T-cell (primary cell): ENCODE measurements at places on chromosomes 2 and 18. TPM values are rescaled to one million over a fixed set of nuclear protein-coding genes. Genes with fewer than 3 reads are reported as not detected.

GRCh38 chr2:196515608-196516007 is 123.9 kb upstream of the CCDC150 start:
- DNase-seq = no peak

GRCh38 chr2:11910971-11911370 is 164.5 kb downstream of the LPIN1 start:
- DNase-seq = no peak

DNA sequence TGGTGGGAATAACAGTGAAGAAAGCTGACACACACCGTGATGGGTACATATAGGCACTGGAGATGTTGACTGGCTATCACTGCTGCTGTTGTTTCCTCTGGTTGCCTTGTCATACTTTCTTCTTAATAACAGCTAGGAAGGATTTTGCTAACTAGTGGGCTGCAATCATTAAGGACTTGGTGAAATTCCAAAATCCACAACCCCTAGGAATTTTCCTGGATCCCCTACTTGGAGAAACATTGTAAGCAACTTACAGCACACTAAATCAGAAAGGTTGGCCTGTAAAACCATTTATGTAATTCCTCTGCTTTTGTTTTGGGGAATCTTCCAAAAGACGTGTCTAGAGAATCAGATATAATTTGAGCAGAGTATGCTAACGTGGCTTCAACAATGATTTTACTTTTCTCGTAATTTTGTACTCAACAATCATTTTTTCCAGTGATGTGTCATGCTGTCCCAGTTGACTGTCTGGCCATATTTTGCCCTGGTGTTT is 8.0 kb upstream of the COL3A1 start:
- no peak for DNase-seq

GRCh38 chr2:142134911-142135310 is 4.1 kb upstream of the LRP1B start:
- DNase-seq = no peak

M1AP gene
- total RNA-seq = not detected

ANKRD29 gene
- 0.23 TPM for total RNA-seq

CSRNP3 gene
- not detected for total RNA-seq

GRCh38 chr2:10686176-10686730 is 3.5 kb downstream of the NOL10 start:
- no peak for DNase-seq

- DNase-seq = no peak
Measured at GRCh38 chr2:19711470-19712372, 190.1 kb downstream of the TTC32 start.

DNA sequence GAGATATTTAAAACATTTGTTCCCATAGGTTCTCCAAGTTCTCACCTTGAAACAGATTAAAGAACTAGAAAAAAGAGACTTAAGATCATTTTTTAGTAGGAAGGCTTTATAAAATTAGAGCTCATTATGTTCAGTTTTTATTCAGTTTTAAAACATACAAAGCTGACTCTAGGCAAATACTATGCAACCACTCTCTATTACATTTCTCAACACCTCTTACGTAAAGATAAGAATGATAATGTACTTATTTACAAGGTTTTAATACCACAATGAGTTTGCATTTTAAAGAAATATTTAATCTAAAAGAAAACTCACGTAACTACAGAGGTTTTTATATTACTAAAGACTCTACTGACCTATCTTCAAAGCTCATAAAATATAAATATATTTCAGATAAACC is 68.8 kb downstream of the TMEM131 start:
- no peak for DNase-seq

- DNase-seq = no peak
Measured at GRCh38 chr2:2872309-2872617, 505.4 kb downstream of the EIPR1 start.

RAX gene
- not detected for total RNA-seq

GRCh38 chr2:197894751-197895274 is 90.4 kb downstream of the PLCL1 start:
- DNase-seq = no peak

DUSP28 gene
- 17.3 TPM for total RNA-seq

- DNase-seq = no peak
Measured at GRCh38 chr2:36406296-36406695, 50.7 kb downstream of the CRIM1 start.

FOXI3 gene
- not detected for total RNA-seq

SMARCAL1 gene
- total RNA-seq = 30.5 TPM

DNA sequence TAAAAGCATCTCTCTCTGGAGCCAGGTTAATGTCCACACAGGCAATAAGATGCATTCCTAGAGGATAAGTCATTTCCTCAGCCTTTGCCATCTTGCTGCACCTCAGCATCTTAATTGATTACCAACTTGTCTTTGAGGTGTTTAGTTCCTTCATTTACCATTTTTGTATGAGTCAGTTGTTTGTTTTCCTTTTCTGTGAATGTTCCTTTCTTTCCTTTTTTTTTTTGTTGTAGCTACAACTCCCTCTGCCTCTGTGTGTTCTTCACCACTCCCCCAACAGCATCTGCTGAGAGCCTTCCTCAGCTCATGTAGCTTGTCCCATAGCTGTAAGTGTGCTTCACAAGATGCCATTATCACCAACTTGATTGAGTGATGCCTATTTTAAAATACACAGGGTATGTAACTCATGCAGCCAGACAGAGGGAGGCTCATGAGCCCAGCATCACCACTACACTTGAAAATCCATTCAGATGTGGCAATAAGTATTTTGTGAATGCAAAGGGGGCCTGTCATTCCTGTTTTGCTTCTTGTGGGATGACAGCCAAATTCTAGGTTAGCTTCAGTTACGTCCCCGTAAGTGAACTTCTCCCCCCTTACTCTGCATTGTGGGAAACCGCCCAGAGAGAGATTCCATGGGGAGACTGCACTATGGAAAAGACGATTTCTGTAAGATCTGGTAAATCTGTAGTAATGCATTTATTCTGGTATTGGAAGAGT is 315.9 kb upstream of the ZEB2 start:
- DNase-seq = no peak

OR6B2 gene
- total RNA-seq = not detected

DNA sequence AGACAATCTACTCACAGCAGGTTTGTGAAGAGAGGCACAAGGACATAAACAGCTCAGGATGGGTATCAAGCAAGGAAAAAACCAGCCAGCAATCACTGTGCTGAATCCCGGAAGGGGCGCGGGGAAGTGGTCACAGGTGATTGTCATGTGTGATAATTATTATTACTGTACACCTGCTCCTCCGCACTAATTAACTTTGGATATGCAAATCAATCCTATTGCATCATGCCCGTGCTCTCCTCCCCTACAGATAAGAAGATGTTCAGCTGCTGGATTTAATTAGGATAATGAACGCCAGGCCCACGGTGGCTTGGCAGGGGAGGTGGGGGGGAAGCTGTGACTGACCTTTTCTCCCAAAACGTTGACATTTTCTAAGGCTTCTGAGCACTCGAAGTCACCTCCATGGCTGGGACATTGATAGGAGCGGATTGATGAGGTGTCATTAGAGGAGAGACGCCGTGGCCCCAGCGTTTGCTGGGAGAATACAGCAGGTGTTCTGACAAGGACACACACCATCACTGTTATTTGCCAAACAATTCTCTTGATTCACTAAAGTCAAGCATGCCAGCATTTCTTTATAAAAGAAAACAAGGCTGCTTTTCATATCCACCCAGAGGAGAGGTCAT is 160.3 kb upstream of the VRK2 start:
- DNase-seq = no peak

SETBP1 gene
- total RNA-seq = 1.6 TPM

- no peak for DNase-seq
Measured at GRCh38 chr2:28981016-28981441, at the start of gene TOGARAM2. Gene TOGARAM2, plus strand, starts transcription at chr2:28981298. Its CDS starts 13,537 bp downstream, at chr2:28994835.

NDC80 gene
- total RNA-seq = 2.3 TPM

CAPN14 gene
- 0.15 TPM for total RNA-seq

DNA sequence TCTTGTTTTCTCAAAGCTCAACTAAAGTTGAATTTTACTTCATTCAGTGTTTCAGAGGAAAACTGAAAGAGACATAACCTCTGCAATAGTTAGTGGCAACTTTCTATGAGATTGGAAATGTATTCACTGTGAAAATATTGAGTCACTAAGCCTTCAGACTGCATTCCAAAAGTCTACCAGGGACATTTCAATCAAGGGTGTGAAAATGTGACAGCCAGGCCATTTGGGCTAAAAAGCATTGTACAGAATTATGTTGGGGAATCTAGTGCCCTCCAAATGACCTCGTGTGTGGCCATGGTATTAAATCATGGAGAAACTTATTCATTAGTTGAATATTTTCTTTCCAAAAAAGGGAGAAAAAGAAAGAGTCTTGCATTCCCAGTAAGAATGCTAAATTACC is 251.9 kb downstream of the GRB14 start:
- no peak for DNase-seq

DNA sequence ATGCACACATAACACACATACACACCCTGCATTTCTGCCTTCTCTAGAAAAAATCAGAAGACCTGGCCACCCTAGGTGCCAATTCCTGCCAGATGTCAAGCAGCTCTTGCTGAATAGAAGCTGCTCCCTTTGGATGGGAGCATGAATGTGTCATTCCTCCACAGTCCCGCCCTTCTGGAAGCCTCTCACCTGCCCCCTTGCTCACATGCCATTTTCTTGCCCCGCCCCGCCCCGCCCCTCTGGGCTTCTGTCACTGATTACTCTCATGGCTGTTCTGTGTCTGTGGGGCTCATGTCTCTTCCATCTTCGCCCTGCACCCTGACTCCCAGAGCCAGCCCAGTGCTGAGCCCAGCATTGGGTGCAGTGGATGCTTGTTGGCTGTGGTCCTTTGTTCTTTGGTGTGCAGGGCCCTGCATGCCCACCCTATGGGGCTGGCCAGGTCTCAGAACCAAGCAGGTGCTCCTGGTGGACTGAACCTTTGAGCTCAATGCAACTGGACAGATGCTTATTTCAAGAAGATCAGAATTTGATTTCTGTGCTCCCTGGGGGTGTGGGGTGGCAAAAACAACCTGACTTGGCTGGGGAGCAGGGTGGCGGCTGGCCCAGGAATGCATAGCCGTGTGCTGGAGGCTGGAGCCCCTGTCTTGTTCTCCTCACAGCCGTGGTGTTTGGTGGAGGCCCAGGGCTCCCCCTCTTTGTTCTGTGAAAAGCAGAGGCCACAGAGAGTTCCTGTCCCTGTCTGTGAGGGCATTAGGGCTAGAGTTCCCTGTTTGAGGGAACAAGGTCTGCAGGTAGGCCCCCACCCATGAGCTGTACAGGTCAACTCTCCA is 140.6 kb upstream of the GLI2 start:
- no peak for DNase-seq

GRCh38 chr18:13611601-13612195 is 114.7 kb downstream of the FAM210A start:
- no peak for DNase-seq

DNA sequence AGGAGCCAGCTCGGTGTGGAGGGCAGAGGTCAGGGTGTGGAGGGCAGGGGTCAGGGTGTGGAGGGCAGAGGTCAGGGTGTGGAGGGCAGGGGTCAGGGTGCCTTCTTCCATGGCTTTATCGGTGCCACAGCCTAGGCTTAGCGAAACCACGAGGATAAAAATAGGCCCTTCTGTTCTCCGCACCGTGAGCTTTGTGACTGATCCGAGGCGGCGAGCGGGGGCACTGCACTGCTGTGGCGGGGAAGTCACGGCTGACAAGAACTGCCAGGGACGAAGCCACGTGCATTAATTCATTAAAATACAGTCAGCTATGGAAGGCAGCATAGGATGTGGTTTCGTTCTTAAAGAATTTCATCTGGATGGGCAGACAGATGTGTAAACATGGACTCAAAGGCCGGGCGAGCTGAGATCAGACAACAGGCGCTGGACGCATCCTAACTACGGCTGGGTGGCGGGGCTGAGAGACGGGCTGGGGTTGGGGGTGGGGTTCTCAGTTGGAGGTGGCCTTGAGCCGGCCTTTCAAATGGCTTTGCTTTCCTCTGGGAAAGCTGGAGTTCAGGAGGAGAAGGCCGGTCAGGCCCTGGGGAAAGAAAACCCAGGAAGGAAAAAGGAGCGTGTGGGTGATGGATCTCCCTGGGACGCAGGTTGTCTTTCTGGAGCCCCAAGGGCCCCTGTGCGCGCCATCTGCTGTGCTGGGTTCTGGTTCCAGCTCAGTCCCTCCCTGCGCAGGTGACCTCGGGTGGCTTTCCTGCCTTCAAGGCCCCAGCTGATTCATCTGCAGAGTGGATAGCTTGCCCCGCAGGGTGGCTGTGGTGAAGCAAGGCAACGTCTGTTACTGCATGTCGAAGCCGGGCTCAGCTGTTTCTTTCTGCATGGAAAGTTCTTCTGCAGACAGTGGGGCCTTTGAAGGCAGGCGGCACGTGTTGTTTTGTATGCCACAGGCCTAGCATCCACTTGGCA is 958 bp upstream of the ALLC start:
- DNase-seq = no peak

- no peak for DNase-seq
Measured at GRCh38 chr2:100639588-100640390, 77.0 kb downstream of the PDCL3 start.

FBXO36 gene
- 0.62 TPM for total RNA-seq

DNA sequence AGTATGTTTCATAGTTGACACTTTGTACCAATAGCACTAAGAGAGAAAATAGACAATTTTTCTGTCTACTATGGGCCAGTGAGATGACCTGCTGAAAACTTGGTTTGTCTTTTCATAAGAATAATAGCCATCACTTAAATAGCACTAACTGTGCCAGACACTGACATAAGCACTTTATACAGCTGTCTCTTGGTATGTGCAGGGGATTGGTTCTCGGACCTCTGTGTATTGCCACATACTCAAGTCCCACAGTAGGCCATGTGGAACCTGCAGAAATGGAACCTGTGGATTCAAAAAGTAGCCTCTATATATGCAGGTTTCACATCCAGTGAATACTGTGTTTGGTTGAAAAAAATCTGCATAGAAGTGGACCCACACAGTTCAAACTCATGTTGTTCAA is 126.7 kb downstream of the XRCC5 start:
- DNase-seq = no peak

DNA sequence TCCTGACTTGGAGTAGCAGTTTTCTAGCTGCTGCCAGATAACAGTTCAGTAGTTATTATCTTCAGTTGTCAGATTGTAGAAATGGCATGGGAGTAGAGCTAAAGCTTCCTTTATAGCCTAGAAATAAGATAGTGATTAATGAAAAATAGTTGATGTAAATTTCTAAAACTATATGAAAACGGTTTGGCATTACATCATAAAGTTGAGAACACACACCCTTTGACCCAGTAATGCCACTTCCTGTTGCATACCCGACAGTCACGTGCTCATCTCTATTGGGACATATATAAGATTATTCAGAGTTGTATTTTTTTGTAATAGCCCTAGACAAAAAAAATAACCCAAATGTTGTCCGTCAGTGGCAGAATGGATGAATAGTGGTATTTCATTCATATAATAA is 39.4 kb upstream of the ASB1 start:
- DNase-seq = no peak

CD28 gene
- 153 TPM for total RNA-seq

GRCh38 chr2:216694826-216695217 is 527 bp downstream of the IGFBP5 start:
- DNase-seq = no peak

- no peak for DNase-seq
Measured at GRCh38 chr2:238848976-238849853, 1.3 kb downstream of the TWIST2 start.

- DNase-seq = no peak
Measured at GRCh38 chr18:75489493-75490190, 62.1 kb upstream of the SMIM21 start.

CREG2 gene
- not detected for total RNA-seq

GRCh38 chr2:43343573-43344304 is 117.3 kb upstream of the ZFP36L2 start:
- DNase-seq = no peak
